Stromal cell of bone marrow (primary cell): ENCODE measurements at places on chromosomes 1 and 21.

GRCh38 chr1:41892301-41892781 is 26.4 kb downstream of the HIVEP3 start:
- DNase-seq = no peak

DNA sequence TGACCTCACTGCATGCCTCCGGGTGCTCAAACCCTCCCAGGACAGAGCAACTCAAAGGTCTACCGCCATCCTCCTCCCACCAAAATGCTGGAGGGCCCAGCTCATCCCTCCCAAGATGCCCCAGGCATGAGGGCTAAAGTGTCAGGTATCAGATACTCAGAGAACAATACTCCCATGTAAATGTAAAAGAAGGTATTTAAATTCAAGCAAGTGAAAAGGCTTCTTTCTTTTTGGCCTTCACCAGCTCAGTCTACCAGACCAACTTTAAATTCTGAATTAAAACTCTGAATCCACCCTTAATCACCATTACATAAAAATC is 3.0 kb downstream of the PARP1 start:
- no peak for DNase-seq

GRCh38 chr1:174768516-174768915 is 231.2 kb upstream of the CACYBP start:
- no peak for DNase-seq

- no peak for DNase-seq
These were observed 601.7 kb downstream of the NPHP4 start for GRCh38 chr1:5390504-5390903.
